ENCODE measurements at places on chromosomes 11 and 22. TPM values are rescaled to one million over a fixed set of nuclear protein-coding genes. Genes with fewer than 3 reads are reported as not detected.

DNA sequence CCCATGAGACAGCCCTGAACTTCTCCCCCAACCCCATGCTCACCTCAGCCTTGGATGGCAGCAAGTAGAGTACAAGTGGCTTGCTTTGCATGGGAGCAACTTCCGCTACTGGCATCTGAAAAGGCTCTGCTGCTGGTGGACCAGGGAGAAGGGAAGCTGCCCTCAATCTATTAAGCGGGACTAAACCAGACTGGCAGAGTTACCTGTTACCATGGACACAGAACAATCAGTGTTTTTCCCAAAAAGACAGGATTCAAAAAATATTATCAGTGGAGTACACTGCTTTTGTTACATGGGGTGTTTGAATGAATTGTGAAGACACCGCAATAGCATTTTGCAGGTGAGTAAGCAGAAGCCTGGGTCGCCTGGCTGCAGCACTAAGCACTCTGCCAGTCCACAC lies 631.4 kb upstream of the B3GAT1 start:
- no peak for DNase-seq

DNA sequence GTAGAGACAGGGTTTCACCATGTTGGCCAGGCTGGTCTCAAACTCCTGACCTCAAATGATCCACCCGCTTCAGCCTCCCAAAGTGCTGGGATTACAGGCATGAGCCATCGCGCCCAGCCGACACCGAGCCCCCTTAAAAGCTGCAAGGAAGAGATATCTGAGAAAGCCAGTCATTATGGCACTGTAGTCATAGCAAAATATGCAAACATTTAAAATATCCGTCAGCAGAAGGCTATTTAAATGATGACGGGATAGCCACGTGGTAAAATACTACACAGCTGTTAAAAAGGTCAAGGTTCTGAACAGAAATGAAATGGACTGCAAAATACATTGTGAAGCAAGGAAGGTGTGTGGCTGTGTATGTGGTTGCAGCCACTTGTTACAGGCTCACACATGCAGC lies 6.4 kb upstream of the CCDC88B start:
- no peak for DNase-seq

- no peak for DNase-seq
Observed at GRCh38 chr11:44629732-44630345, 64.4 kb downstream of the CD82 start.

The NXPE4 gene
- 0.66 TPM for total RNA-seq

The SCO2 gene
- total RNA-seq: 4.3 TPM

All from breast epithelium (tissue), 4 donors.